ENCODE measurements at places on chromosomes 7 and 10. TPM values are rescaled to one million over a fixed set of nuclear protein-coding genes. Genes with fewer than 3 reads are reported as not detected.

The CPEB3 gene
- polyA plus RNA-seq: 1.6 TPM

The SLC18A3 gene
- polyA plus RNA-seq: not detected

The NKX2-3 gene
- not detected for polyA plus RNA-seq

The CPN1 gene
- not detected for polyA plus RNA-seq

The GPR15LG gene
- not detected for polyA plus RNA-seq

The ATP6V0E2 gene
- 144 TPM for polyA plus RNA-seq

The ACSL5 gene
- 85.5 TPM for polyA plus RNA-seq

The URGCP gene
- polyA plus RNA-seq: 33.1 TPM

The FAM131B gene
- 1.6 TPM for polyA plus RNA-seq

The GNGT1 gene
- not detected for polyA plus RNA-seq

The MAPK8 gene
- 20.5 TPM for polyA plus RNA-seq

The ZMIZ2 gene
- polyA plus RNA-seq: 9.8 TPM

The WDR86 gene
- polyA plus RNA-seq: 10.4 TPM

The SPDYE17 gene
- not detected for polyA plus RNA-seq

The TMEM270 gene
- not detected for polyA plus RNA-seq

The IMPDH1 gene
- 48.3 TPM for polyA plus RNA-seq

The CCL24 gene
- not detected for polyA plus RNA-seq

The HPS1 gene
- polyA plus RNA-seq: 89.8 TPM

The LFNG gene
- 2.0 TPM for polyA plus RNA-seq

The PTCD1 gene
- polyA plus RNA-seq: 4.5 TPM

The GHRHR gene
- not detected for polyA plus RNA-seq

The ERVW-1 gene
- not detected for polyA plus RNA-seq

The CALHM3 gene
- polyA plus RNA-seq: not detected

The SPDYE2B gene
- polyA plus RNA-seq: 0.28 TPM

The OR2A12 gene
- not detected for polyA plus RNA-seq

The PAX2 gene
- not detected for polyA plus RNA-seq

The ITPRID1 gene
- not detected for polyA plus RNA-seq

The LANCL2 gene
- 7.4 TPM for polyA plus RNA-seq

The ZNF365 gene
- polyA plus RNA-seq: 2.7 TPM

The IRF5 gene
- 15.2 TPM for polyA plus RNA-seq

The CFTR gene
- not detected for polyA plus RNA-seq

The PSD gene
- 1.9 TPM for polyA plus RNA-seq

All from CD8-positive, alpha-beta memory T cell (primary cell).